ENCODE measurements at places on chromosomes 7 and 10.

GRCh38 chr7:147400925-147401324 is 1189.6 kb upstream of the C7orf33 start:
- no peak for DNase-seq

GRCh38 chr7:101557421-101557820 is 71.7 kb downstream of the MYL10 start:
- DNase-seq: no peak

GRCh38 chr10:101829561-101830315 is 11.5 kb upstream of the OGA start:
- DNase-seq: no peak

GRCh38 chr10:32461203-32461602 is 15.3 kb downstream of the CCDC7 start:
- no peak for DNase-seq

- DNase-seq: no peak
Measured at GRCh38 chr10:97598407-97599271, 9.1 kb downstream of the C10orf62 start.

DNA sequence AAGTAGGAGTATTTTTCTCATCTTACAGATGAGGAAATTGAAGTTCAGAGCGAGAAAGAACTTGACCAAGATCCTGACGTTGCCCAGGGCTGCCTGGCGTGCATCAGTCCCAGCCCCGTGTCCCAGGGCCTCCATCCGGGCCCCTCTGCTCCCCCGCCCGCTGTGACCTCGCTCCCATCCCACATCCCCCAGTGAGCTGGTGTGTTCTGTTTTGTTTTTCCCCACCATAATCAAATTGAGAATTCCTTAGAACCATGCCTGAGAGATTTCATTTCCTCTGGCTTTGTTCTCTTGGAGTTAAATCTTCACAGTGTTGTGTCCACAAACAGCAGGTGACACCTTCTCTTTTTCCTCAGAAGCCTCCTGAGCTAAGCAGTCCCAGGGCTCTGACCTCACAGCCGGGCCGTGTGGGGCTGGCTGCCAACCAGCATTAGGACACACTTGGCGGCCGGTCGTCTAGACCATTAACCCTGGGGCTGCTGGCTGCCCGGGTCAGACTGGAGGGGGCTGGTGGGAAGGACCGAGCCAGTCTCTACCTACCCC is 44.3 kb downstream of the PFKP start:
- DNase-seq: no peak

GRCh38 chr7:139669106-139670061 is 108.4 kb downstream of the HIPK2 start:
- DNase-seq: no peak

DNA sequence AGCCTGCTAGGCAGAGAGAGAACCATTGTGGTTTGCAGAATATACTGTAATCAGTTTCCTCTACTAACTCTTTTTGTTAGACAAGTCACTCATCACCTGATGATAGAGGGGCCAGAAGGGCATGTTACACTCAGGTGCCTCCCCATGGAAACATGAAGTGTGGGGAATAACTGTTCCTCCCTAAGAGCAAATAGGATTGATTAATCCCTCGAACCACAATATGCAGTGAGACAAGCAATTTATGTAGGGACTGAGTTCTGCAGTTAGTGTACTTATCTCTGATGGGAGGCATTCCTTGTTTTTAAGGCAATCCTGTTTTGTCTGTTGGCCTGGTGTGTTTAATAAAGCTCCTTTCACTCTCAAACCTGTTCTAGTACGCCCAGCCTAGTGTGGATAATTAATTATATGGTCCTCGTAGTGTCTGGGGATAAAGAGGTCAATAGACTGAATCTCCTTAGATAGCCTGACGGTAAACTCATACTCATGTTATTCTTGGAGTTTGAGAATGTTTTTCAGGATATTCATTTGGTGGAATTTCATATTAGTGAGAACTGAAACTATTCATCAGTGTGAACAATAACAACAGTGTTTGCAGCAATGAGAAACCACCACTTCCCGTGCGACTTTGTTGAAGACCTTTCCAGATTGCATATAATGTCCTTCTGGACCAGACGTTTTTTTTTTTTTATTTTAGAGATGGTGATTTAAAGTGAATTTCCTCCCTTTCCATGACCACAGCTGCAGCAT is 344.8 kb upstream of the FZD8 start:
- no peak for DNase-seq

GRCh38 chr10:63241841-63242281 is 108.7 kb downstream of the NRBF2 start:
- no peak for DNase-seq

DNA sequence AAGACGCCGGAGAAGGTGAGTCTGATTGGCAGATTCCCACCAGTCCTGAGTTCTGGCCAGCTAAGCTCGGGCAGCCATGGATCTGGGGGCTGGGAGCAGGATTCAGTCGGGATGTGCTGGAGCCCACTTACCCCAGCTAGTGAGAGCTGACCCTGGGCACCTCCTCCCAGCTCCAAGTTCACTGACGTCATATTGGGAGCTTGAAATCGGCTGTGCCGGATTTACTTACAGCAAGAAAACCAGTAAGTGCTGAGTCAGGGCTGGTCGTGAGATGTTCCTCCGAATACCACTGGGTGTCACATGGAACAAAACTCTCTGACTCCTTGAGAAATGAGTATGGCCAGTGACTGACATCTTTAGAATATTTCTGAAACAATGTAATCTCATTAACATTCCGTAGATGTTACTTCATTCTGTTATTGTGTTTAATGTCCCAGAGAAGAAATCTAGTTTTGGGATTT is 621.2 kb downstream of the SDK1 start:
- DNase-seq: no peak

DNA sequence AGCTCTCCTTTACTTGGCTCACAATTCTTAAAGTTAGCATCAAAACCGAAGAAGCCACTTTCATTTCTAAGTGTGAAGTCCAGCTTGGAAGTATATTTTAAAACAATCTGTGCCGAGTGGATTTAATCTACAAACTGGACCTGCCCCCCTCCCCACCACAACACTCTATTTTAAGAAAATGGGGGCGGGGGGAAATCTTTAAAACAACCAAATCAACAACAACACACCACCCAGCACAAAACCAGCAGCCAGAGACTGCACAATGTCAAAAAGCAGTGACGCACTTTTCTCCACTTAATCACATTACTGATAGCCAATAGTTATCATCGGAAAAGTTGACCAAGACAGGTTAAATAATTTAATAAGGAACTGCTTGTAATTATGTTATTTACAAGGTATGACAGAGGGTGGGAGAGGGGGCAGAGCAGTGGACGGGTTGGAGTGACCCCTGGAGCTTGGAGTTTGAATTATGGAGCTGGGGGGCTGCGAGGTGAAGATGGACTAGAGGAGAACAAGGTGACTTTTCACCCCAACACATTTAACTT is 2.8 kb downstream of the EBF3 start:
- DNase-seq: peak; percentile 37

- DNase-seq: no peak
Measured at GRCh38 chr7:1530946-1531262, 402 bp downstream of the MAFK start.

- DNase-seq: peak; percentile 80
Measured at GRCh38 chr7:36214608-36215456, 61.8 kb downstream of the EEPD1 start.

DNA sequence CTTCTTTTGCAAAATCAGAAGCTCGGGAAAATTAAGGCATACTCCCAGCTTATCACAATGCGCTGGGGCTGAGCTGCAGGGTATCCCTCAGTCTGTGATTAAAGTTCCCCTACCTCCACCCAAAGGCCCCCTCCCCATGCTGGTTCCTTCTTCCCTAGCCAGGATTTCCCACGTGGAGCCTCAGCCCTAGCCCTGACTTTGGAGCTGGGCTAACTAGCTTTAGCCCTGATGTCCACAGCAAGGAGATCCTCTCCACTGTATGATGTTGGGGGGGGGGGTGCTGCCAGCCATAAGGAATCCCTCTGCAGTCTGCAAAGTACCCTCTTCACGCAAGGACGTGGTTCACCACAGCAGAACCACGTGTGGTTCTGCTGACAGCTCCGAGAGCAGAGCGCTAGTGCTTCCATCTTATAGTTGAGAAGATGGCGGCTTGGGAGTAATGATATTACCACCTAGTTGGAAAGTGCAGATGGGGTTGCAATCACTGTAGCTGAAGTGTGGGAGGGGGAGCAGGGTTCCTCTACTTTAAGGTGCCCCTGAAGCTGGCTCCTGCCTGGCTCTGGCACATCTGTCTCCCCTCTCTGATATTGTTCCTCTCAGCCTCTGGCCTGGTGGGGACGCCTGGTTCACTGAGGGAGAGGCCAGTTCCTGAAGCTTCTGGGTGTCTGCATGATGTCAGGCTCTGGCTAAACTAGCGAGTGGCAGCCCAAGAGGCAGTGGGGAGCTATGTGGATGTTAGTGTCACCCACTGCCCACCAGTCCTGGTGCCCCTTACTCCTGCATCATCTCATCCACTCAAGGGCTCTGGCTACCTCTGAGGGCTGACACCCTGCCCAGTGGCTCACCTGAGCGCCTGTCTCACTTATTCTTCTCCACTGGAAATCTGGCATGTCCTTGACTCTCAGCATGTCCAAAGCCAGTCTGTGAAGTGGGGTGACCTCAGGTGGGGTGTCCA is 270.7 kb downstream of the RPS24 start:
- DNase-seq: peak; percentile 58

GRCh38 chr10:76301950-76302349 is 870.5 kb downstream of the LRMDA start:
- no peak for DNase-seq

DNA sequence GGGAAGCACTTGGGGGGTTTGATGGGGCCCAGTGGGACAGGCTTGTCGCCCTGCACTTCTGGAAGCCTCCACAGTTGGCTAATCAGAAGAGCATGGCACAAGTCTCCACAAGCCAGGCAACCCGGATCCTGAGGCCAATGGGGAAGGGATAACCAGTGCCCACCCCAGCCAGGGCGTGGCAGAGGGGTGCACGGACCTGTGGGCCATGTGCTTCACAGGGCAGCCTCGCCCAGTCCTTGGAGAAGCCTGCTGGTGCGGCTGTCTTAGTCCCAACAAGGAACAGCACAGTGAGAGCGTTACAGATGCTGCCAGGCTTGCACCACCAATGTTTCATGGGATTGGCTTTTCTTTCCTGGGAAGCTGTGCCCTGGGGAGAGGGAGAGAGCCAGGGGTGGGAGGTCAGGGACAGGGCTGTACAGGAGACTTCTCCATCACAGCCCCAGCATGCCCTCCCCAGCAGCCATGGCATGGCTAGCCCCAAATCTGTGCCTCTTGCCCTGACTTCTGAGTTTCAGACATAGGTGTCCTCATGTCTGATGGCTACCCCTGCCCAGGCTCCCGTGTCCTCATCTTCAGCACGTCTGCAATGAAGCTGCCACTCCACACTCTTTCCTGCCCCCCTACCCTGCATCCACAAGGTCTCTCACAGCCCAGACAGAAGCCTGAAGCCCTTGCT is 116.0 kb downstream of the PTPN20 start:
- DNase-seq: peak; percentile 58
